ENCODE measurements at places on chromosomes 1 and 21. TPM values are rescaled to one million over a fixed set of nuclear protein-coding genes. Genes with fewer than 3 reads are reported as not detected.

GRCh38 chr1:176225911-176226310 is 18.8 kb upstream of the COP1 start:
- no peak for DNase-seq

DNA sequence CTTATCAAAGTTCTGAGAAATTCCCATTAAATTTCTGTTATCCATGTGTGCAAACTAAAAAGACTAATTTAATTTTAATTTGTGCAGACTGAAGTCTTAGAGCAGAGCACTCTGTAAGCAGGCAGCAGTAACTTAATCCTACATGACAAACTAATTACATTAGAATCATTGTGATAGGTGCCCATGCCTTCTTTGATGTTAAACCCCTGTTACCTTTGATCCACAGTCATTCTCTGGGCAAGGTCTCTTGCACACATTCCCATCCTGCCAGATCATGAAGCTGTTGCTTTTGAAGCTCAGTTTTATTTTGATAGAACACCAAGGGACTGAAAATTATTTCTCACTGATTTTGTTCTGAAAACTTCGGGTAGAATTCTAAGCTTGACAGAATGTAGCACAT is 77.2 kb downstream of the BCAR3 start:
- DNase-seq: no peak

GRCh38 chr21:44729336-44730027 is 18.1 kb upstream of the TSPEAR start:
- DNase-seq: no peak

DNA sequence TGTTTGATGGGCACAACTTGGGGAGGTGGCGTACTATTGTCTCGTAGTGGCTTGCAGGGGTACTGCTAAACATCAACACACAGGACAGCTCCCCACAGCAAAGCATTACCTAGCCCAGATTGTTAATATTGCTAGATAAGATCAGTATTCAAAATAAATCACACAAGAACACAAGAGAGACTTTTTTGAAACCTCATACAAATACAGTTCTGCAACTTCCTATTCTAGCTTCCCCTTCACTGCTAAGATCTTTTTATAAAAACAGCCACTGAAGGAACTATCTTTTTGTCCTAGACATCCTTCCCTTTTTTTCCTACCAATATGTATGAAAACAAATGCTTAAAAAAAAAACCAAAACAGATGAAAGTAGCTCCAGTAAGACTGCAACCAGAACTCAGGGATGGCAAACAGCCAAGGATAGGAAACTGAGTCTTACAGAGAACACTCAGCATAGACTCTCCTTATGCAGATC is 137.8 kb upstream of the KRTAP19-8 start:
- no peak for DNase-seq

DNA sequence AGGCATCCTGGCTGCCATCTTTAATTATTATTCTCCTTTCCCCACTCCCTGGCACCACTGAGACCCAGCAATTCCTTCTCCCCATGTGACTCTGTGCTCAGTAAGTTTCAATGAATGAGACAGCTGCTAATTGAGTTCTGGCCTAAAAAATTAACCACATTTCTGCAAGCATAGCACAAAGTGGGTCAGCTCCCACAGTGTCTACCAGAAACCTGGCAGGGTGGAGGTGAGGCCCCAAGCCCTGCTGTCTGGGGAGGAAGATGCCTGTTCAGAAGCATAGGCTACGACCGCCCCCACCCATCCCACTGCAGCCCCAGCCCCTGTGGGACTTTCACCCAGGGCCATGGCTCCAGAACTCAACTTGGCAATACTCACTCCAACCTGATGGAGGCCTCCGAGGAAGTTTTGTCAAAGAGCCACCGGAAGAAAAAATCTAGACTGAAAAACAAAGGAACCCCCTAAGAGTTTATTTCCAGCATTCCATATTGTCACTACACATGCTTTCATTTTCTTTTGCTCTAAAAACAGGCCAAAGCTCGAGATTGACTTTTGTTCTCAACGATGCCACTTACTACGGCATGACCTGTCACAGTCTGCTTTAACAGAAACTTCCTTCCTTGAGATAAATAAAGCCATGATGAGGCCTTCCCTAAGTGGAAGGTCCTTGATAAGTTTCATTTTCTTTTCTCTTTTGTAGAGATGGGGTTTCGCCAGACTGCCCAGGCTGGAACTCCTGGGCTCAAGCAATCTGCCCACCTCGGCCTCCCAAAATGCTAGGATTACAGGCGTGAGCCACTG is 26.5 kb downstream of the TMEM63A start:
- no peak for DNase-seq

DNA sequence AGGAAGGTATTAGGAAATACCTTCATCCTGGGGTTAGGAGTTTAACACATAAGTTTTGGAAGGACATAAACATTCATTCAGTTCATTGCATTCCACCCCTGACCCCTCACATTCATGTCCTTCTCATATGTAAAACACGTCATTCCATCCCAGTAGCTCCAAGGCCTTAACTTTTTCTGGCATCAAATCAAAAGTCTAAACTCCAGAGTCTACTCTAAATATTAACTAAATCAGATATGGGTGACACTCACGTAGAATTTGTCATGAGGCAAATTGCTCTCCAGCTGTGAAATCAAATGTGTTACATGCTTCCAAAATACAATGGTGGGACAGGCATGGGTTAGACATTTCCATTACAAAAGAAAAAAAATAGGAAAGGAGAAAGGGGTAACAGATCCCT is 298.2 kb upstream of the LRRC7 start:
- DNase-seq: peak; percentile 51

DNA sequence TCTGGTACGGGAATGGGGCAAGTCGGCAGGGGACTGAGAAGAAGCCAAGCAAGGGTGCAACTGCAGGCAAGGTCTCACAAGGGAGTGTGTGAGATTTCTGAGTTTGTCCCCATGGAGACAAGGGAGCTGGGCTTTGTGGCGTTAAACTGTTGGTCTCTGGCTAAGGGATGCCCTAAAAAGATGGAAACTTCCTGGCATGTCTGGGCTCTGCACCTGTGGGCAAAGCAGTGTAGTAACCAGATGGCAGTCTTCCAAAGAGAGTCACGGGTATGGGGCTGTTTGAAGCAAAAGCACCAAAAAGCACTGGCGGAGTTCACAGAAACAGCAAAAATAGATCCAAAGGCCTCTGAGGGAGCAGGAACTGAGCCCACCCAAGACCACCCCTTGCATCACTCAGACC is 104.8 kb upstream of the SLC44A3 start:
- no peak for DNase-seq

- DNase-seq: no peak
These were observed 34.6 kb downstream of the TMEM51 start for GRCh38 chr1:15188130-15188524.

DNA sequence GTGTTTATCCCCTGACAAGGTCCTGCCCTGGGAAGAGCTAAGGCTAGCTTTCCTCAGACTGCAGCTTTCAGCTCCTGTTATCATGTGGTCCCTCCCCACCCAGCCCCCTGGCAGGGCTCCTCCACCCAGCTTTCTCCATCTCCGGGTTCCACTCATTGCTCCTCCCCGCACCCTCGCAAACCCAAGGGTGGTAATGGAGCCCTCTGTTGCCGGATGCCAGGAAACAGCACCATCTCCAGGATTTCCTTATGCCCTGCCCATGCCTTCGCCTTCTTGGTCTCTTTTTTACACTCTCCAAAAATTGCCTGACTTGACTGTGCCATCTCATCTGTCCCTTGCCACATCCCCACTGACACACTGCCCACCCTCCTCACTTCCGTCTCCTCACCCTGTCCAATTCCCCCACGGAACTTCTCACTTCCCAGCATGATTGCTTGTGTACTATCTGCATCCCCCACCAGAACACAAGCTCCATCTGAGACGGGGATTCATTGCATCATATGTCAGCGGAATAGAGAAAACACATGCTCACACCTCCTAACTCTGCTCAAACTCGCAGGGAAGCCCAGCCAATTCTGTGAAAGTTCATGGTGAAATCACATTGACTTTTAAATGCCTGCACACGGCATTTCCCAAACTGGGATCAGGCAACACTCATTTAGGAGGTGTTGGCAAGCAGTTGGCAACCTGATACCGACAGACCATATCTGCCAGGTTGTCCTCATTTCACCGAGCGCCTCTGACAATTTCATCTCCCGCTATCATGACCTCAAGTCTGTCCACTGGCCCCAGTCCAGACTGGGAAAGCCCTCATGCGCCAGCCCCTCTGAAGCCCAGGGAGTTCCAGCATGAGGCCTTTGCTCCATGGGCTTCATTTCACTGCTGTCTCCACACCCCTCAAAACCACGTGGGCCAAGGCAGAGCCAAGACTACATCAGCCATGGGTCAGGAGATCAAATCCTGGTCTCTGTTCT is 201.1 kb downstream of the MATN1 start:
- DNase-seq: no peak

DNA sequence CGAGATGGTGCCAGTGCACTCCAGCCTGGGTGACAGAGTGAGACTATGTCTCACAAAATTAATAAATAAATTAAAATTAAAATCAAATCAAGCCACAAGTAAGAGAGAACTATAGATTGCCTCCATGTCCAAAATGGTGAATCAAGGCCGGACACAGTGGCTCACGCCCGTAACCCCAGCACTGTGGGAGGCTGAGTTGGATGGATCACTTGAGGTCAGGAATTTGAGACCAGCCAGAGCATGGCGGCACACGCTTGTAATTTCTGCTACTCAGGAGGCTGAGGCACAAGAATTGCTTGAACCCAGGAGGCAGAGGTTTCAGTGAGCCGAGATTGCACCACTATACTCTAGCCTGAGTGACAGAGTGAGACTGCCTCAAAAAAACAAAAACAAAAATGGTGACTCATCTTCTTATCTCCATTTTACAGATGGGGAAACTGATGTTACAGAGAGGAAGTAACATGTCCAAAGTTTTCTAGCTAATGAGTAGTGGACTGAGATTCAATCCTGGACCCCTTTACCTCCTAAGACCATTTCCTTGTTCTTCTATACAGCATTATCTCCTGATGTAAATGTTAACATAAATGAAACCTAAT is 99.0 kb upstream of the HNRNPU start:
- DNase-seq: no peak

DNA sequence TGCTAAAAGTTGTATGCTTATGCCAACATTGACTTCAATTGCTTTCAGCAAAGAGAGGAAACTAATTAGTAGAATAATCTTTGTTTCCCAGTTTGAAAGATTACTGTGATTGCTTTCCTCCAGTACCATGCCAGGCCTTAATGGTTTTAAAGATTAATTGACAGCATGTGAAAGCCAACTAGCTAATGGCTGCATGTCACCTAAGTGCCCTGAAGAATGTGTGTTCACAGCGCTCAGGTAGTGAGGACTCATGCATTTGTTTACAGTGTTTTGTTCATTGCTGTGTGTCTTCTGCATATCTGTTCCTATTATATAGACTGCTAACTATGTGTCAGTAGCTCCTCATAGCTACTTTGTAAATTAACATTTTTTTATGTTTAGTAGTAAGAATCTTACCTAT is 335.6 kb downstream of the LRRIQ3 start:
- DNase-seq: no peak

GRCh38 chr1:186819126-186819525 is 9.6 kb upstream of the PLA2G4A start:
- DNase-seq: no peak

DNA sequence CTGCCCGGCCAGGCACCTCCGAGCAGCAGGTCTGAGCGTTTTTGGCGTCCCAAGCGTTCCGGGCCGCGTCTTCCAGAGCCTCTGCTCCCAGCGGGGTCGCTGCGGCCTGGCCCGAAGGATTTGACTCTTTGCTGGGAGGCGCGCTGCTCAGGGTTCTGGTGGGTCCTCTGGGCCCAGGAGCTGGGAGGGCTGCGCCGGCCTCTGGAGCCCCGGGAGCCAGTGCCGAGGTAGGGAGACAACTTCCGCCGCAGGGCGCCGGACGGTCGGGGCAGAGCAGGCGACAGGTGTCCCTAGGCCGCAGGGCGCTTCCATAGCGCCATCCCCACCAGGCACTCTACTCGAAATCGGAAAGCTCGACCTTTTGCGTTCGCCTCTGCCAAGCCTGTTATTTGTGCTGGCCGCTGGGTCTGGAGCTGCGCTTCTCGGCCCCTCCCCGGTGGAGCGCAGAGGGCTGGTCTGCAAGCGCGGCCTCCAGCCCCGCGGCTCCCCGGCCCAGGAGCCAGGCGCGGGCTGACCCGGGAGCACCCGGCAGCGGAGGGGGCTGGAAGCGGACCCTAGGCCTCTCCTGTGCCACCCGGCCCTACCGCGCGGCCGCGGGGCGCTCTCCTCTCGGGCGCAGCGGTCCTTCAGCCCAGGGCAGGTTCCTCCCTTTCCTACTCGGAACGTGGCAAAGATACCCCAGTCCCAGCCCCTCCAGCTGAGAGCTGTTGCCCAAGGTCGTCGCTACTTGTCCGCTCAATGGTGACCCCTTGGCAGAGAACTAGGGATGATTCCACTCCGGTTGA is 2.2 kb downstream of the SIM2 start:
- DNase-seq: no peak

- no peak for DNase-seq
These were observed 338 bp downstream of the ACAP3 start for GRCh38 chr1:1307261-1307922.

- peak; percentile 54 for DNase-seq
These were observed 2.5 kb upstream of the SAMD11 start for GRCh38 chr1:921011-921837.

DNA sequence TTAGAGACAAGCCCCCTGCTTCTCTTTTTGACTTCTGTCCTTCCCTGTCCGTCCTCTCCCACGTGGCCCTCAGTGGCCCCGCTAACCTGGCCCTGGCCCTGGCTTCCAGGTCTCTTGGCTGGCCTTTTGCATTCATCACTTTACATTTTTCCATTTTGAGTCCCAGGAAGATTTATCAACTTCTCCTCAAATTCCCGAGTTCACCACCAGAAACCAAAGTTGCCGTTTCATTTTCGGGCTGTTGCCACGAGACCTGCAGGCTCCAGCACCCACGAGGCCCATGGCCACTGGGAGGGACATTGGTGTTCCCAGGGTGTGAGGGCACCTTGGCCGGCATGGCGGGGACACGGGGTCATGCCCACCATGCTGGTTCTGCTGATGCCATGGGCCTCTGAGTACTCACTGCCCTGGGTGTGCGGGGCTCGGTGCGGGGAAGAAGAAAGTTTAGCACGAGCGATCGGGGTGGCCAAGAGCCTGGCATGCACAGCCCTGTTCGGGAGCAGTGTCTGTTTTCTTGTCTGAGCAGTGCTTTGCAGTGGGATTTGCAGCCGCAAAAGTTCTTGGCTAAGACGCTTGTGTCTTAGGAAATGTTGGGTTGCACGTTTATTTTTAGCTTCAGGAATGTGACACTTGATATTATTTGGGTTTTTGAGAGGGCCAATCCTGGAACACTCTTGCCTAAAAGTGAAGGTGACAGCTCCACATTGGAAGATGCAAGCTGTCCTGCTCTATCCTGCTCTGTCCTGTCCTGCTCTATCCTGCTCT is 40.4 kb upstream of the ADARB1 start:
- DNase-seq: no peak

GRCh38 chr1:76190749-76191424 is 116.3 kb downstream of the ST6GALNAC3 start:
- DNase-seq: no peak

Gene SMG5
- 107 TPM for total RNA-seq

Gene LMOD1
- total RNA-seq: 257 TPM

Gene SDCCAG8
- total RNA-seq: 46.1 TPM

Gene UMODL1
- not detected for total RNA-seq

Gene FNDC7
- not detected for total RNA-seq

Gene SPRR1B
- total RNA-seq: not detected

Gene OR2L13
- not detected for total RNA-seq

Gene OR10Z1
- not detected for total RNA-seq

Gene TDRD10
- 2.3 TPM for total RNA-seq

Gene MRAP
- total RNA-seq: not detected

Gene RXFP4
- total RNA-seq: not detected

Gene SPRR2A
- not detected for total RNA-seq

Gene TMEM200B
- 8.5 TPM for total RNA-seq
